ENCODE measurements at places on chromosomes 13 and 19.

- DNase-seq, result no peak
Observed at GRCh38 chr19:34961775-34962686, 2.0 kb downstream of the ZNF792 start.

DNA sequence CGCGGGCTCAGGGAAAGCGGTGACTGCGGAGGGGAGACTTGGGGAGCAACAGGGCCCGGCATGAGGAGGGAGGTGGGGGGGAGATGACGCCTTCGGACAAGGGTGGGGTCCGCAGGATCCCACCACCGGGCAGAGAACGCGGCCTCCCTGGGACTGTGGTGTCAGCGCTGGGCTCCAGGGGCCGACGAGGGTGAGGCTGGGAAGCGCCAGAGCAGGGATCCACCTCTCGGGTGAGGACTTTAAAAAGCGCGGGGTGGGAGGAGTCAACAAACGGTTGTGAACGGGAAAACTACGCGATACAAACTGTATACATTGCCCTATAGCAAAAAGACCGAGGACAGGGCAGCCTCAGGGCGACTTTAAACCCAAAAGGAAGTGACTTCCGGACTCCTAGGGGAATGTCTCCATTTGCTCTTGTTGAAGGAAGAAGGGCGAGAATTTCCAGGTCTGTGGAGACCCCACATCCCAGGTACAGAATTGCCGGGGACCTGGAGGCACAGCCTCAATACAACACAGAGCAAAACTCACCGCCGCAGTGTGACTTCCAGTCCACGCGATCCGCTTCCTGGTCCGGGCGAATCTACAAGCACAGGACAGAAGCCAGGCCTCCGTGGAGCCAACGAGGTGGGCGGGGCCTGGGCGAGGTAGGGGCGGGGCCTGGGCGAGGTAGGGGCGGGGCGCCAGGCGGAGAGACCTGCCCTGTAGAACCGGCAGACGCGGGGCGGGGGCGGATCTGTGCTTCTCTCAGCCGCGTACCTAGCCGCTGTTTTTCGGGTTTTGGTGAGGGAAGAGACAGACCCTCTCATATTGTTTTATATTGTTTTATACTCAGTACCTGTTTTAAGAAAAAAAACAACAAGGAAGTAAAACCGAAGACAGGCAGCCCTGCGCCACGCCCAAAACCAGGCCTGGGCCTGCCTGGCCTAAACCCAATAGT lies at the start of gene ZNF888:
TSS of gene ZNF888 (minus strand) at position 588 of the 937 bp plus-strand sequence. CDS start 5,555 bp downstream, outside the sequence.
- DNase-seq, result peak; percentile 64

DNA sequence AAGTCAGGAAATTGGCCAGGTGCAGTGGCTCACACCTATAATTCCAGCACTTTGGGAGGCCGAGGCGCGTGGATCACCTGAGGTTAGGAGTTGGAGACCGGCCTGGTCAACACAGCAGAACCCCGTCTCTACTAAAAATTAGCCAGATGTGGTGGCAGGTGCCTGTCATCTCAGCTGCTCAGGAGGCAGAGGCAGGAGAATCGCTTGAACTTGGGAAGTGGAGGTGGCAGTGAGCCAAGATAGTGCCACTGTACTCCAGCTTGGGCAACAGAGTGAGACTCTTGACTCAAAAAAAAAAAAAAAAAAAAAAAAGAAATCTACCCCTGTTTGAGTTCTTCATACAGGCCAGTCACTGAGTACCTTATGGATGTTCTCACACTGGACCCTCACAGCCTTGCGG lies 42.0 kb downstream of the SLC15A1 start:
- DNase-seq, result no peak

GRCh38 chr13:48477191-48477855 lies 55.6 kb downstream of the RCBTB2 start:
- no peak for DNase-seq

- no peak for DNase-seq
Observed at GRCh38 chr19:7924241-7924640, 1.7 kb downstream of the CTXN1 start.

- no peak for DNase-seq
Observed at GRCh38 chr13:23497191-23497590, 63.7 kb upstream of the SACS start.

DNA sequence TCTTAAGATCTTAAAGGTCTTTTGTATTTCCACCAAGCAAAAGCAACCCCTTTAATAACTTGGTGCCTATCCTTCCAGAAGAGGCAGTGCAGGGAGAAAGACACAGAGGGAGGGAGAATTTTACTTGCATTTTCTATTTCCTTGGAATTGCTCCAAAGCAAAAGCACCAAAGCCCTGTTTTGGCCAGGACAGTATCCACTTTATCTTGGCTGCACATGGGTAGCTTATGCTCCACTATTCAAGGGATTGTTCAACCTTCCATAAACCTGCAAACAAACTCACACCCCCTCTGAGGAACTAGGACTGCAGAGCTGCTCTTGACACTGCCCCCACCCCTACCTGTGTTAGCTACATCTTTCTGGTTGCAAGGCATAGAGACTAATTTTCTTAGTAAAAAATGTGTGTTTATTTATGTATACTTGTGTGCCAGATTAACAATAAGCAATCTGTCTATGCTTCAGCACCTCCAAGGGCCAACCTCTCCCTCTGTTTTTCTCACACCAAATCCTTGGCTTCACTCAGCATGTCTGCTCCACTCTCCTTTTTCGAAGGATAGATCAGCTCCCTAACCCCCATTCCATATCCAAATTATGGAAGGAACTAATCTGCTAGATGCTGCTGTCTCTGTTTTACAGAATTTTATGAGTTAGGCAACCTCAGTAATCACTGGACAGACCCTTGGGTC lies 68.1 kb upstream of the KLF12 start:
- no peak for DNase-seq

GRCh38 chr13:28542804-28543203 lies 47.9 kb upstream of the FLT1 start:
- DNase-seq, result no peak

DNA sequence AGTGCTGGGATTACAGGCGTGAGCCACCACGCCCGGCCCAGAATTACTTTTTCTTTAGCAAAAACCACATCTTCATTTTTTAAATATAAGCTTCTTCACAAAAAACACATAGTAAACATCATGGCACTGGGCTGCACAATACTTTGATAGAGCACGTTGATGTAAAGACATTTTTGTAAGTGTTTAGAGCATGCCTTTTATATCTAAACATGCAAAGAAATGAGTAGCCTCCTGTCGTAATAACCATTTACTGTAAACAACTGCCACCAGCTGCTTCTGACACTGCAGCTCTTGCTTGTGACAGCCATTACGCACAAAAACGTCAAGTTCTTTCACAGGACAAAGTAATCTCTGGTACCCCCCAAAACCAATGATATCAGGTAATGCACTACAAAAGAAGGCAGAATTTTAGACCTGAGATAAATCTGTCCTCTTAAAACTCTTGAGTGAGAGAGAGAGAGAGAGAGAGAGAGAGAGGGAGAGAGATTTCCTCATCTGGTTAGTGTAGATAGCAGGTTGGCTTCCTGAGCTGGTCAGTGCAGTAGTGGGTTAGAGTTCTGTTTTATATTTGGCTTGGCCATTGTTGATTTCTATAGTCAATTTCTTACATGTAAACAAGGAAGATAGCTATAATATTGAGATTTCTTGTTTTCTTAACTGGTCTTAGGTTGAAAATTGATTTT lies 6.7 kb upstream of the ZNF548 start:
- no peak for DNase-seq

GRCh38 chr13:59568306-59568705 lies 595.4 kb downstream of the DIAPH3 start:
- no peak for DNase-seq

GRCh38 chr13:80361883-80362327 lies 21.0 kb upstream of the SPRY2 start:
- peak; percentile 48 for DNase-seq

GRCh38 chr13:45119991-45120864 lies at the start of gene GTF2F2:
GTF2F2 (plus strand) TSS chr13:45120510; CDS start chr13:45120656, 146 bp downstream.
- DNase-seq, result peak; percentile 87

GRCh38 chr19:15432018-15432494 lies 13.3 kb upstream of the AKAP8L start:
- DNase-seq, result no peak

All from putamen (tissue), 1 donor.